Vagina (tissue), 2 donors: ENCODE measurements at places on chromosomes 13 and 19.

GRCh38 chr19:24033963-24034342, 53.0 kb upstream of the ZNF254 start:
- DNase-seq: no peak

DNA sequence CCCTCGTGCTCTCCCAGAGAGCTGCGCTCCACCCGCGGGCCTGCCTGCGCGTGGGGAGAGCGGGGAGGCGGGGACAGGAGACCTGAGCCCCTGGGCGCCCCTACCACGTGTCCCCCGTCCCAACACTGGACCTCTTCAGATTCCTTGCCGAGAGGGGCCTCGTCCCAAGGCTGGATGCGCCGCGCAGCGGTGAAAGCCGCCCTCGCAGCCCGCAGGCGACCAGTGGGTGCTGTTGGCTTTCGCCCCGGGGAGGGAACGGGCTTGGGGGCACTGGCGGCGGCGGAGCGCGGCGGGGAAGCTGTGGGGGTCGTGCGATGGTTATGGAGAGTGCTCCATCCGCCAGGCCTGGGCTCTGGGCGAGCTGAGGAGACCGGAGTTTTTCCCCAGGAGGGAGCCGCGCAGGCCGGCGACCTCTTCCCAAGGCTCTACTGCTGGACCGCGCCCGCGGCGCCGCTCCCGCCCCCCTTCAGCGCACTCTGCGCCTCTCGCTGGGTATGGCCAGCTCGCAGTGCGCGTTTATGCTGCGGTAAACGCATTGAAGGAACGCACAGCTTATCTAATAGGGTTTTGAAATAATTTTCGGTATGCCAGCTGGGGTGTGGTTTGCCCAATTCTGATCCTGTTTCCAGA, 17.2 kb upstream of the RNF17 start:
- no peak for DNase-seq

DNA sequence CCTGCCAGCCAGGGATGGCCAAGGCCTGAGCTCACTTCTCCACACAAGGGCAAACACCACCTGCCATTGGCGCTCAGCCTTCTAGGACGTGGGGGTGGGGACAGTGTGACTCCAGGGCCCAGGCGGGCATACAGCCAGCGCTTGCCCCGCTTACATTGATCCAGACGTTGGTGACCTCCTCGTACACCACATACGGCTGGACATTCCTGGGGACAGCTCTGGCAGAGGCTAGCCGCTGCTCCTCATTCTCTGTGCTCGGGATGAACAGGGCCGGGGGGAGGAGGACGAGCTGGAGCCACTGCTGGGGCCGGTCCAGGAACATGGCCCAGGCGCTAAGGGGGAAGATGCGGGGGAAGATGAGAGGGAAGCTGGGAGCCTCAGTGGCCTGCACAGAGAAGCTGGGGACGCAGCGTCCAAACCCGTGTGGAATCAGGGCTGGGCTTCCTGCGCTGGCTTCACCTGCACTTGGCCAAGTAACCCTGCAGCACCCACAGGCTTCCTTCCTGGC, 25.1 kb upstream of the MYDGF start:
- DNase-seq: no peak

- DNase-seq: no peak
These were observed 50.0 kb downstream of the FRY start for GRCh38 chr13:32081591-32081990.

DNA sequence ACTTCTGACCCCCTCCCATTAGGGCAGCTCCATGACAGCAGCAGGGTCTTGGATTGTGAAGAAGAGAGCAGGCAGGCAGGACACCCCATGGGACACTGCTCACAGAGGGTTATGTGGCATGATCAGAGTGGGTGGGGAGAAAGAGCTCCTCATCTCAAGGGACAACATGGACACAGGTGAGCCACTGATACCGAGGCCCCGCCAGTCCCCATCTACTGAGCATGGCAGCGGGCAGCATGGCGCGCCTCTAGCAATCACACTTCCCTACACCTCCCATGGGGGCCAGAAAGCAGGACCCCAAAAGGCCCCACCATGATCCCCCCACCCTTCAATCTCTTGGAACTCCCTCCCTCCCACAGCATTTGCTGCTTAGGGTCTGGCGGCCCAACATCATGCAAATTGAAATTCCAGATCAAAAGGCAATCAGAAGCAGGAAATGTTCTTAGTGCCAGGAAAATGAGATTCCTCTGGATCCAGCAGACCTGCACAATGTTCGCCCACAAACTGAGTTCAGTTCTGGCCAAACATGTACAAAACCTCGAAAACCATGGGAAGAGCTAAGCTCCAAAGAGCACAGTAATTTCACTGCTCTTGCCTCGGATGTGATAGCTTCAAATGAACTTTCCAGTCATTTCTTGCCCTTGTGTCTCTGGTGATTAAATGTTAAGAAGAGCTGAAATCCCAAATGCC, 14.8 kb downstream of the DOCK9 start:
- no peak for DNase-seq

- DNase-seq: no peak
These were observed 82.0 kb downstream of the TEX29 start for GRCh38 chr13:111402441-111402840.

DNA sequence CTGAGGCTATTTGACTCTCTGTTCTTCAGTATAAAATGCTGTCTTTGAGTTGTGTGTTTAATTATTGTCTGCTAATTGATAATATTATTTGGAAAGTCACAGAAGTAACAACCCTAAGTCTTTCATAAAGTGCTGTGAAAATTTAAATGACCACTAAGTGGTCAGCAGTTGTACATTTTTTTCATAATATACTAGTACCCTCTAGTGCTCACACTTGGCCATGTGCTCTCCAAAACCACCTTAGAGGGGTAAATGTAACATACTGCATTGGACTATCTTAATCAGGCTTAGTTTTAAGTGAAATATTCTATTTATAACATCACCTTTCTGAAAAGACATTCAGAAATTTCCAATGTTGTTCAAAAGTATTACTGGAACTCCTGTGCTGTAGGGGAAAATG, 745.3 kb downstream of the GPC5 start:
- DNase-seq: no peak

GRCh38 chr19:47479701-47480503, 4.1 kb downstream of the KPTN start:
- DNase-seq: no peak

GRCh38 chr13:50320271-50320862, 305.1 kb downstream of the KCNRG start:
- no peak for DNase-seq

DNA sequence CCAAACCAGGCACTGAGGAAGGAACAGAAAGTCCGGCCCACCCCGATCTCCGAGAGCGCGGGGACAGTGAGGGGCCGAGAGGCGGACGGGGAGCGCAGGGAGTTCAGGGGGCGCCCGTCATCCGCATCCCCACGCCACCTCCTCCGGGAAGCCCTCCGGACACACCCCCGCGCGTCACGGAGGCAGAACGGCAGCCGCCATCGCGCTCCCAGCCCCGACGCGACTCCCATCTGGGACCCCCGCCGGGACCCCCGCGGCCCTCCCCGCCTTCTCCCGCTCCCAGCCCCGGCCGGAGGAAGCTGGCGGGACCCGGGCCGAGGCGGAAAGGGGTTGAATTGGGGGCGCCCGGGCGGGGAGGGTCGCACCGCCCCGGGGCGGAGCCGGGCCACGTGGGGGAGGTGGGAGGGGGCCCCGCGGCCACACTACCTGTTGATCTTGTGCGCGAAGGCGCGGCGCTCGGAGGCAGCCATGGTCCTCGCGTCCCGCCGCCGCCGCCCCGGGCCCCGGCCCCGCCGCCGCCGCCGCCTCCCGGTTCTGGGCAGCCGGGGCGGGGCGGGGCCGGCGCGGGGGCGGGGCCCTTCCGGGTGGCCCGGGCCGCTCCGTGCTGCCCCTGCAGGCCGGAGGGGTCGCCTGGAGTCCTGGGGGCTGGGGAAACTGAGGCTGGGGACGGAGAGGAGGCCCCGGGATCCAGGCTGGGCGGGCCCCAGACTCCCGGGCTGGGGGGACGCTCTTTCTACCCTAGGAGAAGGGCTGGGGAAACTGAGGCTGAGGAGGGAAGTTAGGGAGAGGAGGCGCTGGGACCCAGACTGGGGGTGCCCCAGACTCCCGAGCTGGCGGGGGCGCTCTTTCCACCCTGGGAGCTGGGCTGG, at the start of gene DOCK6:
Gene DOCK6 (minus strand): TSS at position 554 of the 869 bp plus-strand sequence. CDS start 84 bp downstream, at position 470.
- no peak for DNase-seq

DNA sequence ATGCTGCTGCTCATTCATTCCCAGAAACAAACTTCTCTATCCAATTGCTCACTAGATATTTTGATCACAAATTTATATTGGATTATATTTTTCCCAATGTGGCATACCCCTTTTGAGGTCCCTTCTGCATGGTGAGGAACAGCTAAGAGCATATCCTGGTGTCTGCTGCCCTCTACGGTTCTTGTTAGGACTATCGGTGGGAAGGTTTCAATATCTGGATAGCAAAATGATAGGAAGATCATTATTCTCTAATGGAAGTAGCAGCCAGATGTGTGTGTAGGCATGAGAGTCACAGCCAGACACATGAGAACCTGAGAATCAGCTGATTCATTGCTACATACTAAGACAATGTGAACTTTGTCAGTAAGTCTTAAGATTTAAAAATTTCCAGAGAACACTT, 1422.4 kb upstream of the MIR17HG start:
- no peak for DNase-seq

DNA sequence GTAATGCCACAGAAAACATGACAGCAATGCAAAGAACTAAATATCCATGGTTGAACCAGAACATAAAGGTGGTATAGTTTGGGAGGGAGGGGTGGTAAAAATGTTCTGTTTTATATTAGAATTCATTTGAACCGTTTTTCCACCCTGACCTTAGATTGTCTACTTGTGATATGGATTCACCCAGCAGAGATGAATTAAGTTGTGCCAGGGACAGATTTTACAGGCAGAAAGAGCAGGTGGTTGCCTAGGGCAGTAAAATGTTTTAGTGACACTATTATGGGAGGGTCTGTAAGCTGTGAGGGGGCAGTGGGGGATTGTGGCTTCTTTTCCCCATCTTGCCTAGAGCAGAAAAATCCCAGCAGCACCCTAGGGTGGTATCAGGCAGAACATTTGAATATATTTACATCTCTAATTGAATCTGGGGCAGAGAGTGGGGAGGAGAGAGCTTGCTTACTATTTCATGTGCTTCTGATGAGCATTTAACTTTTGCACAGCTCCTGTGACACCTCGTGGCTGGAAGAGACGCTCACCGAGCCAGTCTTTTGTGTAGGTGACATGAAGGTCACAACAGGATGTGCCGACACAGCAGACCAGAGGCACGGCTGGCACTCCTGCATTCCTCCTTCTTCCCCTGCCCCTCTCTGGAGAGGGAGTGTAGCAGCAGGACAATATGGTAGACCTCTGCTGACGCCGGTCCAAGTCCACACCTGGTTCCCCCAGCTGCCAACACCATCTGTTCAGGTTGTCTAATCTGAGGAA, 452.3 kb downstream of the IRS2 start:
- DNase-seq: no peak

GRCh38 chr13:98824376-98825160, 72.1 kb upstream of the SLC15A1 start:
- DNase-seq: no peak

GRCh38 chr13:72678312-72678711, 49.1 kb downstream of the MZT1 start:
- DNase-seq: no peak

GRCh38 chr13:53250272-53250875, 221.8 kb downstream of the OLFM4 start:
- DNase-seq: no peak

DNA sequence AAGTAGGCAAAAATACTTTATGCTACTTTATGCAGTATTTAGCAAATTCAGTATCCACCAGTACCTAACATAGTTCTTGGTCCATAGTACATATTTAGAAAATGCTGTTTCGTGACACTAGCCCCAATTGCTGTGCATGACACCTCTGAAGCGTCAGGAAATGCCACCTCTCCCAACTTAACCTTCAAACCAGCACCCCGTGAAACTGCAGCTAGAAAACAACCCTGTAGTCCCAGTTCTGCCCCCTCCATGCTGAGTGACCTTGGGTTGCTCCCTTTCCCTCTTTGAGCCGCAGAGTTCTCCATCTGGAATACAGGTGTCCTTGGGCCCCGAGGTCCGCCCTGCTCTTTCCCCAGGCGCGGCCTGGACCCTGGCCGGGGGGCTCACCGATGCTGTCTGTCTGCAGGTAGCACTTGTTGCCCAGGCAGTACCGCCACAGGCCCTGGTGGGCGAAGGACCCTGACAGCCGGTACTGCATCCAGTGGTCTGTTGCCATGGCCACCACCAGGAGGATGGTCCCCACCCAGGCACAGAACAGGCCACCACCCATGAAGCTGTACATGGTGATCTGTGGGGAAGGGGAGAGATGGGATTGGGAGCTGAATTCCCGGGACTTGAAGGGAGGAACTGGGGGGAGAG, 773 bp downstream of the LIM2 start:
- no peak for DNase-seq

DNA sequence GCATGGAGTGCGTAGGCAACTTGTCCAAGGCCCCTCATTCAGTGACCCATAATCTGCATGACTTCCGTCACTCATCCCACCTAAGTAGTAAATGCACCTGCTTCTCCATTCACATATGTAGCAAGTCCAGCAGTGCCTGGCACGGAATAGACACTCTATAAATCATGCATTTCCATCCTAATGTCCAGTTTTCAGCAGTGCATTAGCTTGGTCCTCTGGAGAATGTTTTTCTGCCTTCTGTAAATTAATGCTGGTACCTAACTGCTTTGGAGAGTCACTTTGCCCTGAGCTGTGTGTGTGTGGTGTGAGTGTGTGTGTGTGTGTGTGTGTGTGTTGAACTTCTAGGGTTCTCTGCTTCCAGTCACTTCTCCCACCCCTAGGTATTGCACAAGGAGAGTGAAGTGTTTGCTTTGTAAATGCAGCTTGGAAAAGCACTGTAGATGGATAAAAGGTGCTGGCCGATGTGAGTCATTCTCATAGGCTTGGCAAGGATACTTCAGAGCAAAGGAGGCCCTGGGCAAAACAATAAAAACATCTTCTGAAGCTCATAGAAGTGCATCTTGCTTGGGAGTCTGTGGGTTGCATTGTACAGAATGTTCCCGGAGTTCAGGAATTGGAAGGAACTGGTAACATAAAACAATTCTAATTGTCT, 181.8 kb downstream of the KATNAL1 start:
- no peak for DNase-seq

- no peak for DNase-seq
These were observed 297.2 kb downstream of the DCT start for GRCh38 chr13:94182185-94182761.

DNA sequence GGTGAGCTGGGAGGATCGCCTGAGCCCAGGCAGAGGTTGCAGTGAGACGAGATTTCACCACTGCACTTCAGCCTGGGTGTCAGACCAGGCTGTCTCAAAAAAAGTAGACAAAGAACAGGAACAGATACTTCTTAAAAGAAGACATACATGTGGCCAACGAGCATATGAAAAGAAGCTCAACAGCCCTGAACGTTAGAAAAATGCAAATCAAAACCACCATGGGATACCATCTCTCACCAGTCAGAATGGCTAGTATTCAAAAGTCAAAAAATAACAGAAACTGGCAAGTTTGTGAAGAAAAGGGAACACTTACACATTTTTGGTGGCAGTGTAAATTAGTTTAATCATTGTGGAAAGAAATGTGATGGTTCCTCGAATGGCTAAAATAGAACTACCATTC, 3.0 kb upstream of the LGALS14 start:
- DNase-seq: no peak

- no peak for DNase-seq
These were observed 73.5 kb downstream of the CAB39L start for GRCh38 chr13:49370371-49370770.
